CD4-positive, alpha-beta T cell treated with Interleukin-12 subunit alpha and Interleukin-12 subunit beta, for 1 hour (primary cell): ENCODE measurements at places on chromosomes 2 and 18.

- DNase-seq, result no peak
Measured at GRCh38 chr18:63705401-63705800, 2.6 kb downstream of the SERPINB11 start.

- DNase-seq, result no peak
Measured at GRCh38 chr2:176677746-176678265, 408.6 kb downstream of the MTX2 start.

- DNase-seq, result peak; percentile 2
Measured at GRCh38 chr2:47486841-47487497, 84.0 kb downstream of the MSH2 start.

- DNase-seq, result no peak
Measured at GRCh38 chr18:46649071-46649862, 7.8 kb downstream of the LOXHD1 start.

- no peak for DNase-seq
Measured at GRCh38 chr2:148802448-148803220, 72.4 kb upstream of the KIF5C start.

- DNase-seq, result no peak
Measured at GRCh38 chr2:109419960-109420370, 193.8 kb downstream of the SEPTIN10 start.

GRCh38 chr2:150484006-150484405 lies 3.5 kb downstream of the RND3 start:
- no peak for DNase-seq

GRCh38 chr2:240425697-240426096 lies 9.8 kb upstream of the GPC1 start:
- no peak for DNase-seq

GRCh38 chr2:175035806-175036205 lies 30.6 kb upstream of the CHN1 start:
- DNase-seq, result no peak

DNA sequence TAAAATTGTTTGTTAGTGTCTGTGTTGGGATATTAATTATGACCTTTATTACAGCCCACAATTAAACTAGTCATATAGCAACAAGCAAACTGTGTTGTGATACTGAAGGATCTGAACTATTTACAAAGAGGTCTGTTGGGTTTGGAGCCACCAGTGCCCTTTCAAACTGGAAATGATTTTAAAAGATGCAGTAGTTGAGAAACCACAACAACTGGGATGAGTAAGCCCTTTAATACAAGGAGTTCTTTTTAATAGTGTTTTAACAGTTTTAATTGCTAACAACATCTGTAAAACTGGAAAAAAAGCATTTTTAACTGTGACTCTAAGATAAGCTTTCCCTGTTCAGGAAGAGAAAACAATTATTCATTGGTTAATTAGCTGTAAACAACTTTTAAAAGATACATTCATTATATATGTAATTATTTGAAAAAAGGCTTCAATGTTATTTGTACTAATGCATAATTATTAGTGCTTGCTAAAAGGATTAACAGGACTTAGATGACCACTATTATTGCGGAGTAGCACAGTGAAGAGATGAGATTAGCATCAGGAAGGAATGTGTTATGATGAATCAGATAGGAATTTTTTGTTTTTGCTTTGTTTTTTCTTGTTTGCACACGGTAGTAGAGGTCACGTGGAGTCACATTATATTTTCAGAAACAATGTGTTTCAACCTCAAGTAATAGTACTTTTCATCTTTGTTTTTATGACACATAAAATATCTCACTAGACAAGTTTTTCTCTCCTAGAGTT lies 392.7 kb upstream of the FANCL start:
- no peak for DNase-seq

GRCh38 chr2:240554767-240555493 lies 2.9 kb downstream of the ANKMY1 start:
- DNase-seq, result no peak

DNA sequence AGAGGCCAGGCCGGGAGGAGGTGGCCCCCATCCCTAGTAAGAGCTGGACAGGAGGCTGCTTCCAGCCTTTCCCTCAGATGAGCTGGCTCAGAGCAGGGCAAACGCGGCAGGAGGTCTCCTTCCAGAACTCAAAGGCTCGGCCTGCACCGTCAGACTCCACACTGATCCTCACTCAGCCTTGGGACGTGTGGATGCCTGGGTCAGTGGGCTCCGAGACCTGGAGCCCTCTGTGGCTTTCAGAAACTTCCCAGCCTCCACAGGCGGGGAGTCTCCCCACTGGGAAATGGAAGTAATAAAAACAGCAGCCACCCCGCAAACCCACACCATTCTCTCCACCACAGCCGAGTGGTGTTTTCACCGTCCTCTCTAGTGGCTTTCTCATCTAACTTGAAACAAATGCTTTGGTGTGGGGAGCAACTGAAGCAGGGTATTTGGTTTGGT lies 54.3 kb downstream of the INPP5D start:
- DNase-seq, result no peak

DNA sequence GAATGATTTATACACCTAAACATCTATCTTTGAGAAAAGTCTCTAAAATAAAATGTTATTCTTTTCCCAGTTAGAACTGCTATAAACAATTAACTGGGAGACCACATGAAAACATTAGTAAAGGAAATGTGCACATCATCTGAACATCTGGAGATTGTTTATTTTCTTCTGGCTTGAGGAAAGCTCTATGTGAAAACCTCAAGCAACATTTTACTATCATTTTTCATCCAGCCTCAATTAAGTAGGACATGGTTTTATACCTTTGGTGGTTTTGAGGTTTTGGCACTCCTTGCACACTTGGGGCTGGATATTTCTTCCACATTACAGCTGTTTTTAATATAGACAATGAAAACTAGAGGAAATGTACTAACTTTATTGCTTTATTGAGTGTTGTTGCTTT lies 609.5 kb upstream of the SLC8A1 start:
- DNase-seq, result no peak

- no peak for DNase-seq
Measured at GRCh38 chr2:47357483-47357882, 45.5 kb upstream of the MSH2 start.

- DNase-seq, result no peak
Measured at GRCh38 chr2:23588106-23588505, 203.1 kb downstream of the KLHL29 start.

DNA sequence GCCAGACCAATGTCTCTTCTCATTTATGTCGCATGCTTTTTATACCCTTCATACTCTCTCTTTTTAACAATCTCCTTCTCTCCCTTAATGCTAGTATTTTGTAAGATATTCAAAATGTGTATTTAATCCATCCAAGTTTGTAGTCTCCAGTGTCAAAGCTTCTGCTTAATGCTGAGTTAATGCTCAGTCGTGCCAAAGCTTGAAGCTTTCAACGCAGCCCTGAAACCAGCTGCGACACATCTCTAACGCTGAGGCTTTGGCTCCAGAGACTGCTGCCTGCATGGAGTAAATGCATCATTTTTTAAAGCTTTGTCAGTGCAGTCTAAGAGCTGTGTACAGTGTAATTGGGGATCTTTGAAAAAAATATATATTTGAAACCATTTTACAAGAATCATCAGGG lies 2108.8 kb upstream of the PIK3C3 start:
- no peak for DNase-seq

GRCh38 chr2:210961249-210961648 lies 404.9 kb downstream of the CPS1 start:
- no peak for DNase-seq

- DNase-seq, result no peak
Measured at GRCh38 chr2:39135690-39136259, 14.9 kb upstream of the SOS1 start.

DNA sequence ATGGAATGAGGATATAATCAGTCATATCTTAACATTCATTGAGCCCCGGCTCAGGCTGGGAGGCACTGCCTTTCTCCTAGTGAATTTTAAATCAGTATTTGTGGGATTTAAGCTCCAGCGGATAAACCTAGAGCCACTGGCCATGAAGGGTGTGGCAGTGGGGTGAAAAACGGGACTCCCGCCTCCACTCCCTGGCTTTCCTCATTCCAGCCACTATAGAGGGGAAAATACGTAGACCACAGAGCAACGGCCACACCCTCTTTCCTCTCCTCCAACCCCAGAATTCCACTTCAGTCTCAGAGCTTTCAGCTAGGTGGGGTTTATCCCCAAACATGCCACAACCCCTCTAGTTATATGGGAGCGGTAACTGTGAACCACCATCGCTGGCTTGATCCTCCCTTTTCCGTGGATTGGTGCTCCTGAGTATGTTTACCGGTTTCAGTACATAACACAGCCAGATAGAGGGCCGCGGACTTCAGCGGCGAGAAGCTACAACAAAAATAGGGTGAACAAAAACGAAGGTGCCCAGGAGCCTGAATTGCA lies 70.6 kb upstream of the ITGB6 start:
- DNase-seq, result no peak

GRCh38 chr2:3645745-3646389 lies 12.1 kb upstream of the ALLC start:
- no peak for DNase-seq

DNA sequence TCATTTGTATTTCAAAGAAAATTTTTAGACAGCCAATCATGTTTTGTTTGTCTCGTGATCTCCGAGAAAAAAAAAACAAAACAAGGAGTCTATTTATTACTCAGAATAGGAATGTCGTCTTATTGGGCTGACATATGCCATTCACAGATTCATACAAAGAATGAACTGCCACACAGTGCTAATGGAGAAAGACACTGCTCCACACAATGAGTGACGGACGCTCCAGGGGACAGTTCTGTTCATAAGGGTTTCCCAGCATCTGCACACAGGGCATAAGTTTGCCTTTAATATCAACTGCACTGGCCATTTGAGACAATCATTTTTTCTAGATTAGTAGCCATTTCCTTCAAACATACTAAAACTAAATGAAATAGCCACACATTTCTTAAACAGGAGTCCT lies 3.4 kb downstream of the SERTAD2 start:
- no peak for DNase-seq

DNA sequence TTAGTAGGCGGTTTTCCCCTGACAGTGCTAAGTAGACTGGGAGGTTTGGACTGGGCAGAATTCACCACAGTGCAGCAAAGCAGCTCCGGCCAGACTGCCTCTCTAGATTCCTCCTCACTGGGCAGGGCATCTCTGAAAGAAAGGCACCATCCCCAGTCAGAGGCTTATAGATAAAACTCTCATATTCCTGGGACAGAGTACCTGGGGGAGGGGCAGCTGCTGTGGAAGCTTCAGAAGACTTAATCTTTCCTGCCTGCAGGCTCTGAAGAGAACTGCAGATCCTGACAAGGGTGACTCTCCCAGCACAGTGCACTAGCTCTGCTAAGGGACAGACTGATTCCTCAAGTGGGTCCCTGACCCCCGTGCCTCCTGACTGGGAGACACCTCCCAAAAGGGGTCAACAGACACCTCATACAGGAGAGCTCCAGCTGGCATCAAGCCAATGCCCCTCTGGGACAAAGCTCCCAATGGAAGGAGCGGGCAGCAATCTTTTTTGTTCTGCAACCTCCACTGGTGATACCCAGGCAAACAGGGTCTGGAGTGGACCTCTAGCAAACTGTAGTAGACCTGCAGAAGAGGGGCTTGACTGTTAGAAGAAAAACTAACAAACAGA lies 266.8 kb upstream of the CRIM1 start:
- DNase-seq, result no peak

GRCh38 chr2:178266445-178266844 lies 72.1 kb downstream of the OSBPL6 start:
- no peak for DNase-seq

DNA sequence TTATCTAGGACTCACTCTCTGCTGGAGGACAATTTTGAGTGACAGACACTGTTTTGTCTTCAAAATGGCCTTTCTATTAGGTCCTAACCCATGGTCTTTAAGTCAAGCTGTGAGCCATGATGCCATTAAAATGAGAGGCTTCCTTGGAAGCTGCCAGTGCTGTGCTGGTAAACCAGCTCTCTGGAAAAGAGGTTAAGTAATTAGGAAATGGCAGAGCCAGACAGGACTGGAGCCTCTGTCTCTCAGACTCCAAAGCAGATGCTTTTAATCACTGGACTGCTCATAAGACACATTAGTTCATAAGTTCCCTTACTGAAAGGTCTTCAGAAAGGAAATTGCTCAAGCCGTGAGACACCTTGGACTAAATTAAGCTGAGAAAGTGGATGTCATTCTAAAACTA lies 25.8 kb upstream of the LHCGR start:
- DNase-seq, result no peak

GRCh38 chr18:3592864-3593263 lies 142.9 kb downstream of the TGIF1 start:
- no peak for DNase-seq

- DNase-seq, result no peak
Measured at GRCh38 chr2:231644426-231644825, 51.8 kb downstream of the TEX44 start.

DNA sequence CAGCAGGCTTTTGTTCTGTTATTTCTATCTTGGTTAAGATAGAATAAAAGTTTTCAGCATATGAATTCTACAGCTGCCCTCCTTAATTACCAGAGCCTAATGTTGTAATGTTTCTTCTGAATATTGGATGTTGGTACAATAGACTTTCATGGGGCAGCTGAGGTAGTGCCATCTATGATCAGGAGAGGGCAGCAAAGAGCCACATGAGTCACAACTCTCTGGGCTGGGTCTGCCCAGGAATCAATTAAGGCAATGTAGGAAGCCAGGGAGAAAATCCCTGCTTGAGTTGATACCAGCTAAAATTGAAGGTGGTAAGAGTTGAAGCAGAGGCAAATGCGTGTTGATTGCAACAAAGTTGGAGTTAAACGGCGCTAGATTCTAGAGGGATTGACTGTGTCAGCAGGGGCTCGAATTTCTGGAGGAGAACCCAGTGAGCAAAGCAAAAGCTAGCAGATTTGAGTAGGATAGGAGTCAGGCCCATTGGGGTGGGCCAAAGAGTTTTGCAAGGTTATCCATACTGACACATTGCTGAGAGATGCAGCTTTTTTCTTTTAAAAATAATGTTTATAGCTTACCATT lies 10.6 kb upstream of the MC5R start:
- DNase-seq, result peak; percentile 54

DNA sequence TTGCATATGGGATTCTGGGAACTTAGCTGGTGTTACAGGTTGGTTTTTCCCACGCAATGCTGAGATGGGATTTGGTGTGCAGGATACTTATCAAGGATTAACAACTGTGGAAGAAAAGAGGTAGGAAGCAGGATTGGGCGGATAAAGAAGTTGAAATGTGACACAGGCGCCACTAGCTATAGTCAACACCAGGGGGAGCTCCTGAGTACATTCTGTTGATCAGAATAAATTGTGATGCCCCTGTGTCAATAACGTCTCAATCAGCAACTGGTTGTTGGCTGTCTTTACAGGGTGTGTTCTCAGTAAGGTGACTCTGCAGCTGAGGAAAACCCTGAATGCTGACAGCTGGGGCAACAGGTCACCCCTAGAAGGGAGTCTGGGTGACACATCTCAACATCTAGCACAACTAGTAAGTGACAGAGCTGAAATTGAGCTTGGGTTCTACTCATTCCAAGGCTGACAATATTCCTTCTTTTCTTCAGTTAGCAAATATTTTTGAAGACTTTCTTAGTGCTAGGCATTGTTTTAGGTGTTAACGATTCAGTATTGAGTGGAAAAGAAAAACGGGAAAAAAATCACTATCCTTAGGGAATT lies 143.0 kb downstream of the ARL6IP6 start:
- no peak for DNase-seq

DNA sequence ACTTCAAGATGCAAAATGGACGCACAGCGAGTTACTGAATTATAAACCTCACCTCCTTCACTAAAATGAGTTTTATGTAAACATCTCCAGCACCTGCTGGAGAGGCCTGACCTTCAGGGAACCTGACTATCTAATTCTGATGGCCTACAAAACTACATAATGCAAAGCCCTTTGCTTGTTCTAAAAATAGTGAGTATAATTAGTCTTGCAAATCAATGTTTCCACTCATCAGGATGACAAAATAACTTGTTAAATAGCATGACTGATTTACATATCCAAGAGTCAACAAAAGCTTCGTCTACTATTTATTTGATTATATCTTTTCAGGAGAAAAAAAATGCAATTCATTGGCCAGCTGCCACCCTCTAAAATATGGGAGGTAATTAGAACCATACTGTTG lies 326.3 kb upstream of the MC4R start:
- DNase-seq, result no peak
